ENCODE measurements at places on chromosomes 1 and 21.

- no peak for DNase-seq
Observed at GRCh38 chr1:118023199-118023598, 93.7 kb downstream of the WDR3 start.

DNA sequence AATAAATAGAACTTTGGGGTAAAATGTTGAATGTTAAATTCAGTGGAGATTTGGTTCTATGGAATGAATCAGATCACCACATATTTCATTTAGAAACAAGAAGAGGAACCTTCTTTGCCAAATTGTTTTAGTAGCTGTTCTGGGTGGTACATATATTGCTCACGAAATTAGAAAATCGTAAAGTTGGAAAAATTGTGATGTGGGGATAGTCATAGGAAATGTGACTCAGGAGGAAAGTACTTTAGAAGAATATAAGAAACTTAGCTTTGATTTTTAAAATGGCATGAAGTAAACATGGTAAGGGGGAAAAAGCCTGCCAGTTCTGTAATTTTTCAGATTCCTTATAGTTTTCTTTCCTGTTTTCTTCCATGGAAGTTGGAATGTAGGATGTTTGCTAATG, 27.4 kb downstream of the RRP15 start:
- no peak for DNase-seq

- no peak for DNase-seq
Observed at GRCh38 chr1:3809680-3810079, 13.4 kb upstream of the LRRC47 start.

GRCh38 chr1:235898126-235898525, 31.4 kb upstream of the LYST start:
- DNase-seq, result no peak

GRCh38 chr1:23889074-23889473, 21.0 kb upstream of the FUCA1 start:
- no peak for DNase-seq

GRCh38 chr1:160664573-160665051, 17.8 kb upstream of the SLAMF1 start:
- no peak for DNase-seq

DNA sequence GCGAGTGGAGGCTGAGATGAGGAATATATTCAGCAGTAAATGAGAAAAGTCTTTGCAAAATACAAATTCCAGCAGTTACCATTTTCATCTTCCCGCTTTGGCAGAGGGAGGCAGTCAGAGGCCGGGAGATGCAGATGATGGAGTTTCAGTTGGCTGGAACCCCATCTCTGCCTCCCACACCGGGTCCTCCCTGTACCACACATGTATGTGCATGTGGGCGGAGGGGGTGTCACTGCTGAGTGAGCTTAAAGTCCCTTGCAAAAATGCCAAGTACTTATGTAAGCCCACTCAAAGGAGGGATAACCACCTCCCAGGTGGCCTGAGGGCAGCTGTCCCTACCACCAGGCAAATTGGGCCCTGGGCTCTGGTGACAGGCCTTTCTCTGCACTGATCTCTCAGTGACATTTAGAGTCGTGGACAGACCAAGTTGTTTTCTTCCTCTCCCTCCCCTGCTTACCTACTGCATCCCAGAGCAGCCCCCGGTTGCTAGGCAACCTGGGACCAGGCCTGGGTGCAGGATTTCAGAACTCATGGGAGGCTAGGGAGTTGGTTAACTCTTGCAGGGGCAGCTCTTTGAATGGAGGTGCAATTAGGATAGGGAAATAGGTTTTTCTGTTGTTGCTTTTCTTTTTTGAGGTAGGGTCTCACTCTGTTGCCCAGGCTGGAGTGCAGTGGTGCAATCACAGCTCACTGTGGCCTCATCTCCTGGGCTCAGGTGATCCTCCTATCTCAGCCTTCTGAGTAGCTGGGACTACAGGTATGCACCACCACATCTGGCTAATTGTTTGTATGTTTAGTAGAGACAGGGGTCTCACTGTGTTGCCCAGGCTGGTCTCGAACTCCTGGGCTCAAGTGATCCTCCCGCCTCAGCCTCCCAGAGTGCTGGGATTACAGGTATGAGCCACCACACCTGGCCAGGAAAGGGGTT, 17.1 kb upstream of the UBXN10 start:
- DNase-seq, result no peak

DNA sequence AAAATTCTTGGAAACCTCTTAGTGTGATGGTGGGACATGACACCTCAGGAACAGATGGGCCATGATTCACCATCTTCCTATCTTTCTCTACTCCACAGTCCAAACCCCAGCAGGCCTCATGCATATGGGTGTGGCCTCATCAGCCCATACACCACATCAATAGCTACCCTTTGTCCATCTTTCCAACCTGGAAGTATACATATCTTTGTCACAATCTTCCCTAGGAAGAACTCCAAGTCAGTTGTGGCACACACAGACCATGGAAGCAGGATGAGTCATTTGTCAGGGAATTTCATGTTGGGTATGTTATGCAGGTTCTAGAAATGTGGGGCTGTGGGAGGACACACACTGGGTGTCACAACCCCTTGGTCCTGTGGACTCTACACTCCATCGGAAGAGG, 30.5 kb upstream of the CLCA4 start:
- DNase-seq, result no peak

DNA sequence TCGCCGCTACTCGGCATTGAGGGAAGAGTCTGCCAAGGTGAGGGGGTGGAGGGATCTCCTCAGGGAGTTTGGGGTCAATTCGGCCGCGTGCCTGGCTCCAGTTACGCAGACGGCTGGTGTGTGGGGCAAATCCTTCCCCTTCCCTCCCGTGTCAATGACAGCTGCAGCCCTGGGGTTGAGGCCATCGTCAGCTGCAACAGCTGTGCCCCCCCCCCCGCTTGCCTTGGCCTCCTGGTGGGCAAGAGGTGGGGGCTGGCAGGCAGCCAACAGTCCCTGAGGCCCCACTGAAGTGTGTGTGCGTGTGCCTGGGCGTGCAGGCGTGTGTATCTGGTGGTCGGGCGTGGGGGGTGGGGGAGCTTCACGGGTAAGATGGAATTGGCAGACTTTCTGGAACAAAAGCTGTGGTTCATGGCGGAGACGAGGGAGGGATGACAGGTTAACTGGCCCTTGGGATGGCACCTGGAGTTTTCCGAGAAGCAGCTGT, 25.6 kb downstream of the PPFIA4 start:
- DNase-seq, result no peak

DNA sequence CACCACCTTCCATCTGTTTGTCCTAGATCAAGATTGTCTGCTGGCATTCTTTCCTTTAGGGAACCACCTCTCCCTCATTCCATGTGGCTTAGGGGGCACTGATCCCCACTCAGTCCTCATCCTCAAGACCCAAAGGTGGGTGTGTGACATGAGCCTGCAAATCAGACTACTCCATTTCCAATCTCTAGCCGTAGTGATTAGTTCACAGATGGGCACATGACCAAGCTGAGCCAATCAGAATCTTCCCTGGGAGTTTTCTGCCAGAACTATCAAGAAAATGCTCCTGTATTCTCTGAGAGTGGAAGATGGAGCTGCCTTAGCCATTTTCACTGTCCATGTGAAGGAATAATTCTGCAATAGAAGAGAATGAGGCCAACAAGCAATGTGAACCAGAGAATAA, 19.3 kb upstream of the PTPRF start:
- no peak for DNase-seq

Data from NCI-H446 treated with DMSO at 0.1 percent for 48 hours (cell line).